ENCODE measurements at places on chromosomes 3 and 15.

GRCh38 chr3:70726961-70727360 is 414.5 kb upstream of the MDFIC2 start:
- no peak for DNase-seq

DNA sequence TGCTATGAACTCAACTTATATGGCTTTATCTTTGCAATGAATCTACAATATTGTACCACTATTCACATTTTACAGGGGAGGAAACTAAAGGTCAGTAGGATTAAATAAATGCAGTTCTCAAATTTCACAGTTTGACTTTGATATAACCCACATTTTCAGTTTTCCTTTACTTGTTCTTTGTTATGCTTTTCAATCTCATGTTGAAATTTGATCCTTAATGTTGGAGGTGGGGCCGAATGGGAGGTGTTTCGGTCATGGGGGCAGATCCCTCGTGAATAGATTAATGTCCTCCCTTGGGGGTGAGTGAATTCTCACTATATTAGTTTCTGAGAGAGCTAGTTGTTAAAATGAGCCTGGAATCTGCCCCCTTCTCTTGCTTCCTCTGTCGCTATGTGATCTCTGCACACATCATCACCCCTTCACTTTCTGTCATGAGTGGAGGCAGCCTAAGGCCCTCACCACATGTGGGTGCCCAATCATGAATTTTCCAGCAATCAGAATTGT is 44.7 kb downstream of the CD200 start:
- peak; percentile 9 for DNase-seq

- DNase-seq, result peak; percentile 29
Observed at GRCh38 chr15:85588677-85589076, 206.0 kb downstream of the KLHL25 start.

DNA sequence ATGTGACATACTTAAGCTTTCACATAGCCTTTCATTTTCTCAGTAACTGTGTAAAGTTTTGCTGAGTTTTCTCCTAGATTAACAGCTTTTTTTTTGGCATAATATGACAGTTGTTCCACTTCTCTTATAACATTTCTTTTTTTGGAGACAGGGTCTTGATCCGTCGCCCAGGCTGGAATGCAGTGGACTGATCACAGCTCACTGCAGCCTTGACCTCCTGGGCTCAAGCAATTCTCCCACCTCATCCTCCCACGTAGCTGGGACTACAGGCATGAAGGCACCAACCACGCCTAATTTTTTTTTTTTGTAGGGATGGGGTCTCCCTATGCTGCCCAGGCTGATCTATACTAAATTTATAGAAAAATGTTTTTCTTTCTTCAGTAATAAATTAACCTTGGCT is 30.1 kb downstream of the DLG1 start:
- no peak for DNase-seq

- DNase-seq, result peak; percentile 96
Observed at GRCh38 chr3:152266221-152266995, 2.3 kb upstream of the MBNL1 start.

Measured in HCEC 1CT (cell line).